ENCODE measurements at places on chromosomes 1 and 21.
A peak's percentile ranks its signal among the peaks of the same experiment; 100 is the strongest.

DNA sequence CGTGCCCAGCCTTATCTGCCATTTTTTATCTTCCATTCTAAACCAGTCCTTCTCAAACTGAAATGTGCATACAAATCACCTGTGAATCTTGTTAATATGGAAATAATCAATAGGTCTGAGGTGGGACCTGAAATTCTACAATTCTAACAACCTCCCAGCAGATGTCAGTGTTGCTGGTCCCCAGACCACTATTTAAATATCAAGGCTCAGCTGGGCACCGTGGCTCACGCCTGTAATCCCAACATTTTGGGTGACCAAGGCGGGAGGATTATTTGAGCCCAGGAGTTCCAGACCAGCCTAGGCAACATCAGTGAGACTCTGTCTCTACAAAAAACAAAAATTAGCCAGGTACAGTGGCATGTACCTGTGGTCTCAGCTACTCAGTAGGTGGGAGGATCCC lies 4.1 kb downstream of the UQCRHL start:
- DNase-seq, result no peak
- H3K27me3 ChIP-seq, result no peaks in the 10 kb centered on the region
- no peak overlapping the region for H3K4me3 ChIP-seq
- no peaks in the 10 kb centered on the region for H3K36me3 ChIP-seq

DNA sequence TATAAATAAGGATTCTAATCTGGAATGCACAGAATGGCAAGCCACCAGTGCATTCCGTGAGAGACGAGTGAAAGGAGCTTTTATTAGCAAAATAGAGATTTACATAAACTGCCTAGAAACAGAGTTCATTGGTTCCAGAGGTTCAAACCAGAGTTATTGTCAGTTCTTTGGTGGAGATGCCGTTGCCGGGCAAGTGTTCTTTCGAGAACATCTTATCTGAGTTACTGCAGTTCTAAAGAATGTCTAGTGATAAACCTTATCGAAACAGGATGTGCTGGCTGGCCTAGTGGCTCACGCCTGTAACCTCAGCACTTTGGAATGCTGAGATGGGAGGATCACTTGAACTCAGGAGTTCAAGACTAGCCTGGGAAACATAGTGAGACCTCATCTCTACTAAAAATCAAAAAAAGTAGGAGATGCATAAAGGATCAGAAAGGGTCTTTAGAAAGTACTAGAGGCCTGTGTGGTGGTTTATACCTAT lies 19.9 kb upstream of the EVI5 start:
- peak; percentile 5 for DNase-seq
- H3K4me3 ChIP-seq, result no peak overlapping the region
- H3K27ac ChIP-seq, result no peak overlapping the region
- no peaks in the 10 kb centered on the region for H3K27me3 ChIP-seq
- H3K4me1 ChIP-seq, result no peaks in the 10 kb centered on the region

- no peak overlapping the region for H3K4me3 ChIP-seq
- H3K36me3 ChIP-seq, result no peaks in the 10 kb centered on the region
- DNase-seq, result peak; percentile 22
- H3K27me3 ChIP-seq, result no peaks in the 10 kb centered on the region
- H3K4me1 ChIP-seq, result peaks cover 25% of the 10 kb centered on the region
- peak overlapping the region; percentile 71 for H3K27ac ChIP-seq
Observed at GRCh38 chr1:170619241-170620028, 44.5 kb upstream of the PRRX1 start.

- peaks cover 80% of the 10 kb centered on the region for H3K4me1 ChIP-seq
- H3K27ac ChIP-seq, result no peak overlapping the region
- DNase-seq, result no peak
- no peak overlapping the region for H3K4me3 ChIP-seq
Observed at GRCh38 chr1:42324398-42325013, 10.5 kb downstream of the FOXJ3 start.

GRCh38 chr1:193538003-193538354 lies 351.6 kb upstream of the B3GALT2 start:
- H3K27ac ChIP-seq, result no peak overlapping the region
- DNase-seq, result no peak
- no peaks in the 10 kb centered on the region for H3K27me3 ChIP-seq
- H3K36me3 ChIP-seq, result no peaks in the 10 kb centered on the region
- H3K4me3 ChIP-seq, result no peak overlapping the region

DNA sequence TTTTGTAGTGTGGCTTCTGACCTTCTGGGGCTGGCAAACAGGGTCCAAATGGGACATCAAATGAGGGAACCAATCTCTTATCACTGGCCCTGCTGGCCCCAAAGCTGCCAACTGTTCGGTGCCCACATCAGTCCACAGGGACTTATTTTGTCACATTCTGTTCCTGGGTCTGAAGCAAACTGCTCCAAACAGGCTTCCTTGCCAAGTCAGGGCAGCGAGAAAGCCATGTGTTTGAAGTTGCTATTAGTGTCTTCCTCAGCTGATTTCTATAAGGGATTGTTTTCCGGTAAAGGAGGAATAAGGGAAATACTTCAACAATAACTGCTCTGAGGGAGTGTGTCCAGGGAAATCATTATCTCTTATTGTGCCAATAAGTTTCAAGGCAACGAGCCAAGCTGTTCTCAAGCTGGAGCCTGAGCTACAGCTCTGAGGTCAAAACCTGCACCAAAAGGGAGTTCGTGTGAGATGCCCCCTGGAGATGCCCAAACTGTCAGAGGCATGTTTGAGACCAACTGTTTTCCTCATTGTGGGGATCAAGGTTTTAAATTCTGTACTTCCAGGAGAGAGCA lies 381.4 kb upstream of the PROX1 start:
- H3K4me3 ChIP-seq, result no peak overlapping the region
- H3K27me3 ChIP-seq, result peaks cover 4% of the 10 kb centered on the region
- no peak overlapping the region for H3K27ac ChIP-seq

DNA sequence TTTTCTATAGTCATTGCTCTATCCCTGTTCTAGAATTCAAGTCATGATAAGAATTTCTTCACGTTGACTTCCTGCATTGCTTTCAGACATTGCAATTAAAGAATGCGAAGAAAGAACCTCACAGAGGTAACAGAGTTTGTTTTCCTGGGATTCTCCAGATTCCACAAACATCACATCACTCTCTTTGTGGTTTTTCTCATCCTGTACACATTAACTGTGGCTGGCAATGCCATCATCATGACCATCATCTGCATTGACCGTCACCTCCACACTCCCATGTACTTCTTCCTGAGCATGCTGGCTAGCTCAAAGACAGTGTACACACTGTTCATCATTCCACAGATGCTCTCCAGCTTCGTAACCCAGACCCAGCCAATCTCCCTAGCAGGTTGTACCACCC lies 10.6 kb downstream of the APCS start:
- H3K27ac ChIP-seq, result no peak overlapping the region
- H3K4me3 ChIP-seq, result no peak overlapping the region
- no peaks in the 10 kb centered on the region for H3K4me1 ChIP-seq

DNA sequence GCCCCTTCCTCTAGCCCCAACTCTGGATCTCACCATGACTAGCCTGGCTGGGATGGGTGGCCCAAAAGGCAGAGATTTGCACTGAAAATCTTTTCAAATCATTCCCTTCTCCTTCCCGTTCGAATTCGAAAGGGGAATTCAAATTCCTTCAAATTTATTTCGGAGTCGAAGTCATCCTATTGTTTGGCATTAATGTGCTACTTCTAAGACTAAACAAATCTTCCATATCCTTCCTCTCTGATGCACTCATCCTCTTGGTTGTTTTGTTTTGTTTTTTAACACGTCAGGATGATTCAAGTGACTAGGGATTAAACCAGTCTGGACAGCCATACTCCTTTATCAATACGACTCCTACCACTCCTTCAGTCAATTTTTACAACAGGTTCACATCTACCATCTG lies 95.5 kb upstream of the SGIP1 start:
- no peaks in the 10 kb centered on the region for H3K4me1 ChIP-seq
- no peak for DNase-seq
- H3K27ac ChIP-seq, result no peak overlapping the region
- no peak overlapping the region for H3K4me3 ChIP-seq
- no peaks in the 10 kb centered on the region for H3K36me3 ChIP-seq
- H3K27me3 ChIP-seq, result no peaks in the 10 kb centered on the region

DNA sequence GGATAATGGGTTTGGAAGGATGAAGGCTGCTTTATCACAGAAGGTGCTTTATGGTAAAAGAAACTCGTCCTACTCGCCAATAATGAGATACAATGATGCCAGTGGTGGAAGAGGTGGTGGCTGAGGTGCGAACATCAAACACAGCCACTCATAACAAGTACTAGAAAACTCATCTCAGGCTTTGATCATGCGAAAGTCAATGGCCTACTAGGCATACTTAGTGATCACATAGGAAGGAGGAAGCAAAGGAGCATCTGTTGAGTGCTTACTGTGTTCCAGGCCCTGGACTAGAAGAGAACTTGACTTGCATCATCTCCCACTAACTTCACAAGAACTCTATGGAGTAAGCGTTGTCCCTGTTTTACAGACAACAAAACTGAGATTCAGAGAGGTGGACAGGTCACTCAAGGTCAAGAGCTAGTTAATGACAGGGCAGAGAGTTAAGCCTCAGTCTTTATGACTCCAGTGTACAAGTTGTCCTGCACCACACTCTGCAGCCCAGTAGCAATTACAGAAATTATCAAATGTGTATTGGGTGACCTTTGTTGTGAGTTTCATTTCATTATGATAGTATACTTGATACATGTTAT lies 33.6 kb downstream of the RUNX1 start:
- no peaks in the 10 kb centered on the region for H3K36me3 ChIP-seq
- H3K4me3 ChIP-seq, result no peak overlapping the region
- H3K27me3 ChIP-seq, result no peaks in the 10 kb centered on the region
- DNase-seq, result no peak
- H3K4me1 ChIP-seq, result no peaks in the 10 kb centered on the region

DNA sequence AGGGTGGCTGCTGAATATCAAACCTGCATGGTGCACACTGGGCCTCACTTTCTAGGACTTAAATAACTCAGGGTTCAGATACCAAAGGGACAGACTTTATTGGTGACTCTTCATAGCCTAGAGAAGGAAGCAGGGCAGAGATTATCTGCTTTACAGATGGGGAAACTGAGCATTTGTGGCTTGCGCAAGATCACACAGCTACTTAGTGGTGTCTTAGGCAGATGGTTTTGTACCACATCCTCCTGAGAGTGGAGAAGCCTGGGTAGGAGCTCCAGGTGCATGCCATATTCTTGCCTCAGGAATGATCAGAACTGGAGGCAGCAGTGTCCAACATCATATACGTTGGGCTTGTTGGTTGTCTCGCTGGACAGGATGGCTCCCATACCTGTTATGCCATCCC lies 6.8 kb upstream of the DPH2 start:
- H3K27ac ChIP-seq, result no peak overlapping the region
- H3K27me3 ChIP-seq, result no peaks in the 10 kb centered on the region
- H3K4me1 ChIP-seq, result peaks cover 5% of the 10 kb centered on the region
- DNase-seq, result no peak
- no peaks in the 10 kb centered on the region for H3K36me3 ChIP-seq

GRCh38 chr1:64733581-64734286 lies 11.1 kb upstream of the RAVER2 start:
- no peaks in the 10 kb centered on the region for H3K27me3 ChIP-seq
- H3K4me3 ChIP-seq, result no peak overlapping the region
- H3K4me1 ChIP-seq, result no peaks in the 10 kb centered on the region
- no peak overlapping the region for H3K27ac ChIP-seq
- DNase-seq, result no peak

GRCh38 chr1:5424802-5425703 lies 567.2 kb downstream of the NPHP4 start:
- no peak for DNase-seq
- H3K4me3 ChIP-seq, result no peak overlapping the region
- H3K36me3 ChIP-seq, result no peaks in the 10 kb centered on the region
- peaks cover 14% of the 10 kb centered on the region for H3K27me3 ChIP-seq
- no peaks in the 10 kb centered on the region for H3K4me1 ChIP-seq
- no peak overlapping the region for H3K27ac ChIP-seq

- H3K27ac ChIP-seq, result no peak overlapping the region
- H3K36me3 ChIP-seq, result no peaks in the 10 kb centered on the region
Observed at GRCh38 chr1:18809953-18810899, 49.2 kb downstream of the TAS1R2 start.

DNA sequence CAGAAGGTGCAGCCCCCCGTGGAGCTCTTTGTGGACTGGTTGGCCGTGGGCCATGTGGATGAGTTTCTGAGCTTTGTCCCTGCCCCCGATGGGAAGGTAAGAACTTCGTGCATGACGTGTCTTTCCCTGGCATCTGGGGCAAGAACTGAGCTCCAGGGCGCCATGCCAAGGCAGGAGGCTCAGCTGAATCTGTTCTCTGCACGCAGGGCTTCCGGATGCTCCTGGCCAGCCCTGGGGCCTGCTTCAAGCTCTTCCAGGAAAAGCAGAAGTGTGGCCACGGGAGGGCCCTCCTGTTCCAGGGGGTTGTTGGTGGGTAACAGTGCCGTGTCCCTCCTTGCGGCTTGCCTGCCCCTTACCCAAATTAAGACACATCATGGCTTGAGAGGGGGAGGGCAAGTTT lies 27.7 kb downstream of the PADI3 start:
- no peaks in the 10 kb centered on the region for H3K4me1 ChIP-seq
- no peak overlapping the region for H3K27ac ChIP-seq
- no peak overlapping the region for H3K4me3 ChIP-seq
- peaks cover 2% of the 10 kb centered on the region for H3K27me3 ChIP-seq
- no peak for DNase-seq

GRCh38 chr1:231515748-231516147 lies 12.7 kb upstream of the TSNAX start:
- no peaks in the 10 kb centered on the region for H3K36me3 ChIP-seq
- no peak overlapping the region for H3K4me3 ChIP-seq
- H3K27ac ChIP-seq, result peak overlapping the region; percentile 6
- H3K4me1 ChIP-seq, result no peaks in the 10 kb centered on the region

DNA sequence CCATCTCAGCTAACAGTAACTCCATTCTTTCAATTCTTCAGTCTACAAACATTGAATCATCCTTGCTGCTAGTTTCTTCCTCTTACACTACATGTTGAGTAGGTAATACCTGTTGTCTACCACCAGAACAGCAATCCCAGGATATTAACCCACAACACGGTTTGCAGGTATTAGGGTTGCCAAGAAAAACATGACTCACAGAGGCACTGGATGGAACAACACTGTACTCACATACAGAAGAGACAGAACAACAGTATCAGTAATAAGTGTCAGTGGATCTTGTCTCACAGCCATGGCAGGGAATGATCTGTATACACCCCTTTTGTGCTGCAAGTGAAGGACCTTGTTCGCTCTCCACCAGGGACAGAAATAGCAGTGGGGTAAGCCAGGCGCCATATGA lies 212.1 kb downstream of the GPR52 start:
- no peaks in the 10 kb centered on the region for H3K4me1 ChIP-seq
- no peaks in the 10 kb centered on the region for H3K27me3 ChIP-seq
- no peak overlapping the region for H3K4me3 ChIP-seq

DNA sequence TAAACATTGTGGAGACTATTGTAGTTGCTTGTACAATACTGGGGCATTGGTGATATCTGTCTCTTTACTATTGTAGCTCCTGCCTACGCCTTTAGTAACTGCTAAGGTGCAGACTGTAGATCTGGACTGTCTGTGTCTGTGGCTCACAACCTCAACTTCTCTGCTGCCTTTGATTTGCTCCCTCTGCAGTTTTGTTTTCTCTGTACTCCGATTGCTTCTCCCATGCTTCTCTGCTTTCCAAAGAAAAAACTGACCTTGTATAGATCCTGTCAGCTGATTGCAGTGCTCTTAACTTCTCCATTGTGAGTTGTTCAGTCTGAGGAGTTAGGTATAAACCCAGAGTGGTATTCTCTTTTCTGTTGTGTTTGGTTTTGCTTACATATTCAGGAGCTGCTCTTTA lies 15.3 kb downstream of the MAGI3 start:
- no peaks in the 10 kb centered on the region for H3K27me3 ChIP-seq
- H3K4me1 ChIP-seq, result no peaks in the 10 kb centered on the region
- H3K36me3 ChIP-seq, result no peaks in the 10 kb centered on the region
- H3K27ac ChIP-seq, result no peak overlapping the region
- no peak for DNase-seq
- no peak overlapping the region for H3K4me3 ChIP-seq

- H3K4me1 ChIP-seq, result no peaks in the 10 kb centered on the region
- peak; percentile 34 for DNase-seq
- H3K27ac ChIP-seq, result no peak overlapping the region
- peaks cover 23% of the 10 kb centered on the region for H3K27me3 ChIP-seq
Observed at GRCh38 chr1:180252638-180253536, 22.8 kb downstream of the LHX4 start.
